AG09309 (cell line): ENCODE measurements at places on chromosomes 6 and 20.
A peak's percentile ranks its signal among the peaks of the same experiment; 100 is the strongest.

- no peak for DNase-seq
Observed at GRCh38 chr20:19750907-19751636, 7.0 kb upstream of the RIN2 start.

DNA sequence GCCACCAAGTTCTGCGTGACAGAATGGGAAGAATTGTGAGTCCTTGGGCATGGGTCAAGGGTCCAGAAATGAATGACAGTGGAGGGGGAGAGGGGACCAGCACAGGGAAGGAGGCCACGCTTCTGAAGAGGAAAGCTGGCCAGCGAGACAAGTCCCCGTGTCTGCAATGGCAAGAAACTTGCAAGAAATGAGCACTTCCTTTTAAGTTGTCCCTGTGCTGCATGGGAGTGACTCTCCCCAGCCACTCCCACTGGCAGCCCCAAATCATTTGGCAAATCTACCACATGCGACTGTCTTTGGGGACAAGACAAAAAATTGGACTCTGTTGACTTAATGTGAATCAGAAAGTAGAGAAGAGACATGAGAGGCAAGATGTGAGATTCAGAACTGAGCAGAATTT is 242.2 kb upstream of the RREB1 start:
- DNase-seq = no peak

DNA sequence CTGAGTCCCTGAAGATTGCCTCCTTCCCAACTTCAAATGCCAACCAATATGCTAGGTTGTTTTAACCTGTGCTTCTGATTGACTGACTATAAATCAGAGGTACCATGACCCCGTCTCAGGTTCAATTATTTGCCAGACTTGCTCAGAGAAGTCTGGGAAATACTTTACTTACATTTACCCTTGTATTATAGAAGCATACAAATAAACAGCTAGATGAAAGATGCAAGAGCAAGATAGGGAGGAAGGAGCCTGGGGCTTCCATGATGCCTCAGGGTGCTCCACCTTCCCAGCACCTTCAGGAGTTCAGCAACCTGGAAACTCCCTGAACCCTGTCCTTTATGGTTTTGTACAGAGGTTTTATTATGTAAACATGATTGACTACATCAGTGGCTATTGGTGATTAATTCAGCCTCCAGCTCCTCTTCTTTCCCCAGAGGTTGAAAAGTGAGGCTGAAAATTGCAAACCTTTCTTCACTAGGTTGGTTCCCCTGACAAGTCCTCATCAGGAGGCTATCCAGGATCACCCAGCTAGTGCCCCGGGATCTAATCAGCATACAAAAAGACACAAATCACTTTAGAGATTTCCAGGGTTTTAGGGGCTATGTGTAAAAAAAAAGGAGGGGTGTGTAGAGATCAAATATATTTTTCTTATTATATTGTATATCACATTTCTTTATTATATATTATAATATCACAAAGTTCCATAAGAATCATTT is 547.7 kb downstream of the EPM2A start:
- DNase-seq = no peak

GRCh38 chr6:148565321-148565926 is 181.4 kb upstream of the UST start:
- no peak for DNase-seq

DNA sequence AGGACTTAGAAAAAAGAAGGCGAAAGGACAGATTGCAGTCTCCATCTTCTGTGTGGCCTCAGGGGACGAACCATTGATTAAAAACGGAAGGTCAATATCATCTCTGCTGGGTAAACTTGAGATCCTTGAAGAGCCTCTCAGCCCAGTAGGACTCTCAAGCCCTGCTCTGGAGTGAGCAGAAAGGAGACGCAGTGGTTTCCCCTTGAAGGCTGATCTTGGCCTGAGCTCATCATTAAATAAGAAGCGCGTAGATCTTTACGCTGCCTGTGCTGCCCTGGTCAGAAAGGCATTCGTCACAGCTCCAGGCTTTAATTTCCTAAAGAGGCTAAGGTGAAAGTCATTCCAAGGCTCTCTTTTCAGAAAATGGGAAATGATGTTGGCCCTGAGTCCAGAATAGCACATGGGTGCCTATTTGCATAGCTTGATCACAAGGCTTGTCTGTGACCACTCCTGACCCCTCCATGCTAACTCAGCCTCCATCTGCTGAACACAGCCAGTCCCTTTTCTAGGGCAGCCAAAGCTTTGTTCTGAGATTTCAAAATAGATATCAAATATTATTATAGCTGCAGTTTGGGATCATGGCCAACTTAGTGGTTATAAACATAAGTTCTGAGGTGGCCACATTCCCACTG is 29.3 kb upstream of the XRN2 start:
- DNase-seq = no peak

GRCh38 chr6:125188594-125189203 is 35.1 kb downstream of the TPD52L1 start:
- no peak for DNase-seq

DNA sequence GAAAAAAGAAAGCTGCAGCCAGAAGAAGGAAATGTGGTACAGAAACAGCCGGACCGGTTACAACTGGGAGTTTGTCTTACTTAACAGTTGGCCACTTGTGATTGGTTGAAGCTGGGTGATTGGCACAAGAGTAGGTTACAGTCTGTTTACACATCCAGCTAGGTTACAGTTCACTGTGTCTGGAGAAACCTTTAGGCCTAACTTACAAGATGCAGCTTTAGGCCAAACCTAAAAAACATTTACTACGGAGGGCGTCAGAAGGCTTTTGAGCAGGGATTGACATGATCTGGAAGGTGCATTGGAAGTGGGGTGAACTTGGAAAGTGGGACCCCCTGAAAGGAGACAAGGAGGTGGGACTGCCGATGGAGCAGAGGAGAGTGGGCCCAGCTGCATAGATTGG is 122.3 kb downstream of the BANF2 start:
- peak; percentile 59 for DNase-seq

DNA sequence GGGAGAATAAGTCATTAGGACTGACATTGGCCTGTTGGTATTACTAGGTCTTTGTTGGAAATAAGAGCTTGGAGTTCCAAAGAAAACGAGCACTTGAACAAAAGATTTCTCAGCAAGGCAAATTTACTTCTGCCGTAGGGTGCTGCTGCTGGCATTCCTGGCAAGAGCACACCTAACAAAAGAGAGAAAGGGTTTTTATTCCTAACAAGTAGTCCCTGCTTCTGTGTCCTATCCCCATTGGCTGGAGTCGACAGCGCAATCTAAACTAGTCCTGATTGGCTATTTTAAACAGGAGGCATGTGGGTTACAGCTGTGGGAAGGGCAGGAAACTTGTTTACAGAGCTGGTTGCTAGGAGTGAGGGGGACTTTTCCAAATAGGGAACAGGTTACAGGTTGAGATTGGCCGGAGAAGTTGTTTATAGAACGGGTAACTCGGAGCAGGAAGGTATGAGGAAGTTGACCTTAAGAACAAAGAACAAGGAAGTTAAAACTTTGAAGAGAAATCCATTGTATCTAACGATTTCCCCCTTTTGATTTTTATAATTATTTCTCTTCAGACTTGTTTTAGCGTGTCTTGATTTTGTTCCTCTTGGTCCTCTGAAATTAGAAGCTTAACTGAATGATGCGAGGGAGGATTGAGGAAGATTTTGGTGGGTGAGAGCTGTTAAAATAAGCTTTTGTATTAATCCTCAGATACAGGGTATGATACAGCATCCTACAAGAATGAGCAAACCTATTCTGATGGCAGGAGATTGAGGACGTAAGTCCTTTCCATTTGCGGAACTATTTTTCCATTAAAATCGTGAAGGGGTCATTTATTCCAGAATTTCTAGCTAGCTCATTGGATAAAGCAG is 3.4 kb upstream of the ZNFX1 start:
- DNase-seq = no peak

DNA sequence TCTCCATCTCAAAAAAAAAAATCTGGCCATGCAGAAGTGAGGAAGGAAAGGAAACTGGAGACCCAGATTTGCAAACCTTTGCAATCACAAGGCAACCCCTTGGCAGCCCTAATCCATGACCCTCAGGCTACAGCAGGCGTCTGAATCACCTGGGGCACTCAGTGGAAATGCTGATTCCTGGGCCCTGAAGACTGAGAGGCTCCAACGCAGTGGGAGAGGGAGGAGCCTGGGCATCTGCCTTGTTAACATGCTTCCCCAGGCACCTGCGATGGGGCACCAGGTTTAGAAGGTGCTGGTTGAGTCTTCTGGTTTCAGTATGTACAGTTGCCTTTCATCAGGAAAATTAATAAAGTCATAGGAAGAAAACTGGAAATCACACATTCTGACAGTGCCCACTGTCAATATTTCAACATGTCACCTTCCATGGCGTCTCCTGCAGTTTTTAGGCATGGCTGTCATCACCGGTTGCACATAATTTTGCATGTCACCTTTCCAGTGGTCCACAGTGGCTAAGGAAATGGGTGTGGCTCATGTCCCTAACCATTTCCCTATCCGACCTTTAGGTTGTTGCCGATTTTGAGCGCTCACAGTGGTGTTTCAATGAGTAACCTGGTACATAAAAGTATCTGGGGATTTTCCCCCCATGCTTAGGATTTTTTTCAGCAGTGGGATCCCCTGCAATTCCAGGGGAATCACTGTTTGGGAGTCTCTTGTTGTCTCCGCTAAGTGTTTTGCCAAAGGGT is 56.9 kb downstream of the PREX1 start:
- DNase-seq = no peak

- peak; percentile 46 for DNase-seq
Observed at GRCh38 chr20:49824206-49824605, 11.6 kb downstream of the SLC9A8 start.

DNA sequence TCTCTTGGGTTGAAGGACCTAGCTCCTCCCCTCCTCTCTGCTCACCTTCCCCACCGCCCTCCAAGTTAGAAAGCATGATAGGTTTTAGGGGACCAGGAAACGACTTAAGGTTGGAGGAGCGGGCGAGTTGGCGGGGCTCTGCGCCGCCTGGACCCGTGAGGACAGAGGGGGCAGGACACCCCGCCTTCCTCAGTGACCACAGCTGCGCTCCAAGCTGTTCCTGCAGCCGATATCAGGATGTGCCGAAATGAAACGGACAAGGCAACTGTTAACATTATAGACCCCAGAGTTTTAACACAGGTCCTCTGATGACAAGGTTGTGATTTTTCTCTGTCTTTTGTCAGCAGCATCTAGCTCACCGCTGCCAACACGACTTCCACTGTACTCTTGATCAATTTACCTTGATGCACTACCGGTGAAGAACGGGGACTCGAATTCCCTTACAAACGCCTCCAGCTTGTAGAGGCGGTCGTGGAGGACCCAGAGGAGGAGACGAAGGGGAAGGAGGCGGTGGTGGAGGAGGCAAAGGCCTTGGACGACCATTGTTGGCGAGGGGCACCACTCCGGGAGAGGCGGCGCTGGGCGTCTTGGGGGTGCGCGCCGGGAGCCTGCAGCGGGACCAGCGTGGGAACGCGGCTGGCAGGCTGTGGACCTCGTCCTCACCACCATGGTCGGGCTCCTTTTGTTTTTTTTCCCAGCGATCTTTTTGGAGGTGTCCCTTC is at the start of gene GRM1:
Gene GRM1 (plus strand): TSS at position 212 of the 722 bp plus-strand sequence. CDS start 456 bp downstream, at position 668.
- no peak for DNase-seq

GRCh38 chr20:56932575-56933330 is 303.6 kb downstream of the TFAP2C start:
- no peak for DNase-seq

GRCh38 chr6:110645685-110646418 is 169.4 kb downstream of the CDK19 start:
- no peak for DNase-seq
